Glutamatergic neuron (in vitro differentiated cells): ENCODE measurements at places on chromosomes 7 and 10. TPM values are rescaled to one million over a fixed set of nuclear protein-coding genes. Genes with fewer than 3 reads are reported as not detected.

CHN2 gene
- total RNA-seq, result 63.2 TPM

DNA sequence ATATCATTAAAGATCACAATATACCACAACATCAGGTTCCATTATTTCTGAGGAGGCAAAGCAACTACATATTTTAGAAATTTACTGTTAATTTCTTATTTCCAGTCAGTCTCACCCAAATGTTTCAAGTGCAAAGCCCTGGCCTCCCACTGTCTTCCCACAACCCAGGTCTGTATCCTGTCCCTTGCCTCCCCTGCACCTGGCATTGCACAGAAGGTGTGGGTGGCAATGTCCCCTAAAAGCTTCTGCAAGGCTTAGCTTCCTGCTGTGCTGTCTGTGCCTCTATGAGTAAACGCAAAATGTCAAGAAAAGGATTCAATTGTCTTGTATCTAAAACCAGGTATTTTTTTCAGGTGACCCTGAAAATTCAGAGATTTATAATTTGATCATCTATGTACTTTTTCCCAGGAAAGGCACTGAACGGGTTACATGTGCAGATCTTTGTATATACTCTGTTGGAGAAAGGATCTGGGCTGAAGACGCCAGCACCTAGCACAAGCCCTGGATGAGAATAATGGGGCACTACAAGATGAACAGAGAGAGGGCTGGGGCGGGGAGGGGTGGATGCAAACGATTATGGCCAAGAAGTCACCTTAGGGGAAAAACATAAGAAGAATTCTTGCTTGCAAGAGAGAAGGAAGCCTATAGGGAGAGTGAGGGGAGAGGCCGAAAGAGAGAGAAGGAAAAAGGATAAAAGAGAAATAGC lies 3.1 kb upstream of the ANTXRL start:
- H3K4me3 ChIP-seq, result peak overlapping the region; percentile 89
- peaks cover 8% of the 10 kb centered on the region for H3K4me1 ChIP-seq
- no peak overlapping the region for H3K27ac ChIP-seq
- no peak for DNase-seq
- no peaks in the 10 kb centered on the region for H3K36me3 ChIP-seq
- H3K27me3 ChIP-seq, result peaks cover 10% of the 10 kb centered on the region

- H3K4me3 ChIP-seq, result peak overlapping the region; percentile 65
- peak overlapping the region; percentile 89 for H3K27ac ChIP-seq
Observed at GRCh38 chr10:129761981-129762956, 201.8 kb downstream of the EBF3 start.

- H3K36me3 ChIP-seq, result no peaks in the 10 kb centered on the region
- DNase-seq, result no peak
- H3K27me3 ChIP-seq, result no peaks in the 10 kb centered on the region
- H3K4me3 ChIP-seq, result no peak overlapping the region
- peaks cover 27% of the 10 kb centered on the region for H3K4me1 ChIP-seq
Observed at GRCh38 chr7:92797693-92798092, 38.7 kb downstream of the CDK6 start.

ADAM12 gene
- total RNA-seq, result 18.4 TPM
